Tibial nerve (tissue), 4 donors: ENCODE measurements at places on chromosomes 3 and 15. TPM values are rescaled to one million over a fixed set of nuclear protein-coding genes. Genes with fewer than 3 reads are reported as not detected.

- DNase-seq, result no peak
Measured at GRCh38 chr3:56878074-56878473, 76.3 kb upstream of the ARHGEF3 start.

DNA sequence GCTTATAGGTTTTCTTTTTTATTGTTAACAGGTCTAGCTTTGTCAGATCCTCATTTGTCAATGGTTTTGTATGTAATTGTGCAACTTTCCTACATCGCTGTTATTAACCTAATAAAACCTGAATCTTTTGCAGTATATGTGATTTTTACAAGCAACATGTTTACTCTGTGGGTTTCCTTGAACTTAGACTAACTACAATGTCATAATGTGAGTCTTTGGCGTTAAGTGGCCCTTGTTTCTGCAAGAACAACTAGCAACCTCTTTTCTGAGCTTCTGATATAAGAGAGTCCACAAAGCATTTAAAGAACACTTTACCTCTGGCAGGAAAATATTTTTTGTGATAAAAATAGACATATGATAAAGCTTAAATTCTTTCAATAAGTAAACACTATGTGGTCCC, 230.3 kb upstream of the CFAP20DC start:
- no peak for DNase-seq

- DNase-seq, result no peak
Measured at GRCh38 chr3:63051920-63052319, 176.7 kb upstream of the CADPS start.

DNA sequence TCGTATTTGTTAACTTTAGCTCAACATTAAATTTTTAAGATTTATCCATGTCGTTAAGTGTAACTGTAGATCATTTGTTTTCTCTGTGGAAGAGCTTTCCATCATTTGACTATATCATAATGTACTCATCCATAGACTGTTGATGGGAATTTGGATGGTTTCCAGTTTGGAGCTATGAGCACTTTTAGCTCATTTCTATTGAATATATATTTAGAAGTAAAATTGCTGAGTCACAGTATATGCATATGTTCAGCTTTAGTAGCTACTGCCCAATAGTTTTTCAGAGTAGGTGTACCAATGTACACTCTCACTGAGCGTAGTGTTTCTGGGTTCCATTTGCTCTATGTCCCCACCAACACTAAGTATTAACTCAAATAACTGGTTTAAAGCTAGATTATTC, 263.0 kb downstream of the ULK4 start:
- no peak for DNase-seq

The PPM1L gene
- total RNA-seq, result 30.2 TPM

The CNTN4 gene
- 47.7 TPM for total RNA-seq

DNA sequence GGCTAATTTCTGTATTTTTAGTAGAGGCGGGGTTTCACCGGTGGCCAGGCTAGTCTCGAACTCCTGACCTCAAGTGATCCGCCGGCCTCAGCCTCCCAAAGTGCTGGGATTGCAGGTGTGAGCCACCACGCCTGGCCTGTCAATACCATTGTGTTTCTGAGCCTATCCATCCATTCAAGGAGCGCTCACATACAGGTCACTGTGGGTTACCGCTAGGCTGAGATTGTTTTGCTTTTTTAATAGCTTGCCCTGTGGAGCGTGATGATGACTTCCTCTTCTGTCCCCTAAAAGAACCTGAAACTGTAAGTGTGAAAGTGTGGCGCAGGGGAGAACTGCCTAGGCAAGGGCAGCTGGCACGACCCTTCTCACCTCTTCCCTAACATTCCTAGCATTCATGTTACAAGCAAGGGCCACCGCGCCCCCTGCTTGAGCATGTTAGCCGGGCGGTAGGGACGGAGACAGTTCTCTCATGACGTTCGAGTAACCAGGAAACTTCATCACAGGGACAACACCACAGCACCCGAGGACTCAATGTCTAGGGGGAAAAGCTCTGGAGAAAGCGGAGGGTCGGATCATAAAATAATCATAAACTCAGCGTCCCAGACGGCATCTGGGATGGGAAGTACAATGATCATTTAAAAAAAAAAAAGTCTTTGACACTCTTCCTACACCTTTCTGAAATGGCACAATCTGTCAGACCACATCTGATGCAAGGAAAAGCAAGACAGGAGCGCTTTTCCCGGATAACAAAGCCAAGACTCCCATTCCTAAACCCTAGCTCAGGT, 790 bp downstream of the LAMP3 start:
- DNase-seq, result no peak

- DNase-seq, result no peak
Measured at GRCh38 chr3:30664884-30665283, 58.5 kb downstream of the TGFBR2 start.
